ENCODE measurements at places on chromosomes 3 and 15. TPM values are rescaled to one million over a fixed set of nuclear protein-coding genes. Genes with fewer than 3 reads are reported as not detected.

NEK10 gene
- 1.7 TPM for total RNA-seq

CTXN2 gene
- not detected for total RNA-seq

DNASE1L3 gene
- 8.1 TPM for total RNA-seq

PTH1R gene
- total RNA-seq = 2.1 TPM

TTLL13 gene
- total RNA-seq = 0.63 TPM

DAPK2 gene
- 27.5 TPM for total RNA-seq

LRTM1 gene
- total RNA-seq = not detected

RNU5B-1 gene
- total RNA-seq = not detected

LIPH gene
- 16.8 TPM for total RNA-seq

USP8 gene
- total RNA-seq = 41.9 TPM

KCNH8 gene
- total RNA-seq = 0.59 TPM

SPRED1 gene
- total RNA-seq = 11.8 TPM

LRRIQ4 gene
- total RNA-seq = not detected

ARHGEF26 gene
- total RNA-seq = 36.8 TPM

Data from lower leg skin (tissue), 4 donors.